ENCODE measurements at places on chromosomes 12 and 14. TPM values are rescaled to one million over a fixed set of nuclear protein-coding genes. Genes with fewer than 3 reads are reported as not detected.

Gene MDGA2
- total RNA-seq = not detected

Gene WSB2
- total RNA-seq = 120 TPM

DNA sequence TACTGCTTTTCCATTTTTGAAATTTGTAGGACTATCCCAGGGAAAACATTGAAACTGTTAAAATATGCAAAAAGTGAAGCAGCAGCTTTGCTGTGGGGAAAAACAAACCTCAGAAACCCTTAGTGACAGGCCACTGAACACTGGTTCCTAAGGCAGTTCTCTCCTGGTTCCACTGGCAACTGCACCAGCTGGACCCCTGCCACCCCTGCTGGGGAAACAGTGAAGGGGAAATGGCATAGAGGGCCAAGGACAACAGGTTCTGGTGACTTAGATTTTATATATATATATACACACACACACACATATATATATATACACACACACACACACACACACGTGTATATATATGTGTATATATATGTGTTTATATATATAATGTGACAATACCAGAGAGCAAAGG is 16.2 kb upstream of the KRT7 start:
- peak; percentile 64 for DNase-seq

Gene MAP3K12
- 32.8 TPM for total RNA-seq

DNA sequence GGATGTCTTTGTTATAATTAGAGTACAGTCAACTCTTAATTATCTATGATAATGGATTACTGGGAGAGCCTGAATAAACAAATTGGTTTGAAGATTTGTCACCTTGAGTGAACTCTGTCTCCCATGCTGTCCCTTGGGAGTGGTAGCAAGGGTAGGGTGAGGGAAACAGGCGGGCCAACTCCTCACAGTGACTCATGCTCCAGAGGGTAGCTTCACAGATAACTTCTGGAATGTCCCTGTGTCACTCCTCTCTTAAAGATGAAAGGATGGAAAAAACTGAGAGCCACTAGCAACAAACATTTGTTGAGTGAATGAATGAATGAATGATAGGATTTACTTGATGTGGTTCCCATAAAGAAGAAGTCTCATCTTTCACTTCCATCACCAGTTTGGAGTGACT is 53.5 kb downstream of the RASSF9 start:
- no peak for DNase-seq

Gene LGR5
- total RNA-seq = not detected

DNA sequence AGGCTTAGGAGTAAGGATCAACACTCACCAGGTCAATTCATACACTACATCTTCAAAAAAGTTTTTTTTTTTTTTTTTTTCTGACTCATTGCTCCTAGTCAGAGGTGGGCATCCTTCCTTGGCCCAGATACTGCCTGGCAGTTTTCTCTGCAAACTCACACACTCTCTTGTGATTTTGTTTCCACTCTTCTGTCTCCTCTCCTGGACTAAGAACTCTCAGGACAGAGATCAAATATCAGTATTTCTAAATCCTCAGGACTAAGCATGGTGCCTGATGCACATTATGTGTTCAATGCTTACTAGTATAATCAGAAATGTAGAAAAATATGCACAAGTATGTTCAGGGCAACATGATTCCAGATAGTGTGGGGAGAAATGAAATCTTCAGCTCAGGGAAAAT is 10.2 kb upstream of the PAH start:
- DNase-seq = no peak

- no peak for DNase-seq
These were observed 32.8 kb downstream of the ABCD2 start for GRCh38 chr12:39586816-39587215.

DNA sequence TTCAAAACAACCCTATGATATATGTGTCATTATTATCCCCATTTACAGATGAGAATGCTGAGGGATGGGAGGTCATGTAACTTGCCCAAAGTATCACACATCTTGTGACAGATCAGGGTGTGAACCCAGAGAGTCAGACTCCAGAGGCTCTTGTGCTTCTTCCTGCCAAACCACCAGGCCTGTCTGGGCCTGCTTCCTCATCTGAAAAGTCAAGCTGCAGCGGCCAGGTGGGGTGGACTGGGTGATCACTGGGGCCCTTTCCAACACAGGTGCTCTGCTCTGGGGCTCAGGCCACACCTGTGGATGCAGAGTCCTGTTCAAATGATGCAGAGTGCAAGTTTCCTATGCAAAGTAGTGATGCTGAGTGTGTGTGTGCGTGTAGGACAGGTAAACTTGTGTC is 26.7 kb downstream of the TSPAN11 start:
- DNase-seq = no peak

DNA sequence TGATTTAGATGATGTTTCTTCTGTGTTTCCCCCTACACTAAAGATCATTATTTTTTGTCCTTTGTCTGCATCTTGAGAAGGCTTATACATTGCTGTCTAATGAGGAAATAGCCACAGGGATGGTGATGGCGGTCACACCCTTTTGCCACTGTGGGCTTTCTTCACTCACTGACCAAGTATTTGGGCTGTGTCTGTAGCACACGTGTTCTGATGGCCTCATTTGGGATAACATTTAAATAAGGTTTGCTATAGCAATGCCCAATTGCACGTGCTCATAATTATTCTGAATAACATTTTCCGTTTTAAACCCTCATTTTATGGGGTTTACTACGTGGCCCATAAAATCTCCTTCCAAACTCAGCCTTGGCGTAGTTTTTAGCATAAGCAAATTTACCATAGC is 230.3 kb upstream of the PRICKLE1 start:
- no peak for DNase-seq

Gene LRRC9
- not detected for total RNA-seq

Gene TAS2R30
- 0.68 TPM for total RNA-seq

DNA sequence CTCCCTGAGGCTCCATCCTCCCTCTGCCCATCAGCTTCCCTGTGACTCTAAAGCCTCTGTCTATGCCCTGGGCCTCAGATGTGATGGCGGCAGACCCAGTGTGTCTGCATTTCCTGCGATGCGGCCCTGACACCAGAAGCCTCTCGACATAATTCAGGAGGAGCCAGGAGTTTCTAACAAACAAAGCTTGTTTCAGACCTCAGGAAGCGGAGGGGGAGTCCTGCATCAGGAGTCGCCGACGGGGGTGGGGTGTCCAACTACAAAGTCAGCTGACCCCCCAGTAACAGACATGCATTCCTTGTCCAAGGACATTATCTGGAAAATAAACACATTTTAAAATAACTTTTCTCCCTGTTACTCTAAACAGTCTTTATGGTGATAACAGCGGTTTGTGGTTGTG is 167.5 kb downstream of the DPF3 start:
- DNase-seq = no peak

- DNase-seq = no peak
These were observed 68.7 kb downstream of the RPAP3 start for GRCh38 chr12:47636908-47637780.

DNA sequence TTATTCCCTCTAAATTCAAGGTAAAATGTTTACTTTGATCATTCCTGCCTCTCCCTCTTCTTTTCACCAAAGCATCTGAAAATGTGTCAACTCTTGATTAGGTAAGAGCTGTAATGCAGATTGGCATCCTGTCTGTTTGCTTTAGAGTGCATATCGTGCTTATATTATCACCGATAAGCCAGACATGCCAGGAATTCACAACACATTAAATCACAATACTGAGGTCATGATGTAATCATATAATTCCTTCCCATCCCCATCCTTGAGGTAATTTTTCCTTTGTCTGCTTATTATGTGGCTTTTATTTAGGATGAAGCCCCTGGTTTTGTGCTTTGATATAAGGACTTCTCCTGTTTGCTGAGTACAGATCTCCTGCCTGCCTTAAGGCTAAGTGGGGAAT is 10.2 kb downstream of the DDX47 start:
- no peak for DNase-seq

GRCh38 chr14:67806246-67806645 is 10.1 kb downstream of the ZFYVE26 start:
- DNase-seq = no peak

Gene FAM181A
- total RNA-seq = not detected

DNA sequence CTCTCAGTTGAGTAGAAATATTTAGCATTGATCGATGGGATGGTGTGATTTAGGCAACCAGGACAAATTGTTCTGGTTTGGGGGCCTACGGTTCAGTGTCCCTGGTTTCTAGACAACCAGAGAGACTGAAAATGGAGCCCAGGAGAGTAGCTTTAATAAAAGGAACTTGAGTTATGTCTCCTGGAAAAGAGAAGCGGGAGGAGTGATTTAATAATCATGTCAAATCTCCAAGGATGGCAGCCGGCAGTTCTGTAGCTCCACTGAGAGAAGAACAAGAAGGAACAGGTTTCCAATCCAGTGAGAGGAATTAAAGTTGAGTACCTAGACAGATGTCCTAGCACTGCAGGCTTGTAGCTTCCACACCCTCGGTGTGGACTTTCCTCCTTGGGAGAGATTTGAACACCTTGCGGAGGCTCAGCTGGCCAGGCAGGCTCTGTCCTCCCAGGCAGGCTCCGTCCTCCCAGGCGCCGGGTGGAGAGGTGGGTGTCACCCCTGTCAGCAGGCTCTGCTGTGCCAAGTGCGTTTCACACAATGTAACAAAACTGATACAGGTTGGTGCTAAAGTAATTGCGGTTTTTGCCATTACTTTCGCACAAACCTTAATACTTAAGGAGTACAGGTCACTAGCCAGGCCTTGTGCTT is 45.9 kb downstream of the SLC6A12 start:
- no peak for DNase-seq

Gene RCOR1
- total RNA-seq = 19.0 TPM

- DNase-seq = no peak
These were observed 42.4 kb downstream of the RALGAPA1 start for GRCh38 chr14:35766700-35767082.

DNA sequence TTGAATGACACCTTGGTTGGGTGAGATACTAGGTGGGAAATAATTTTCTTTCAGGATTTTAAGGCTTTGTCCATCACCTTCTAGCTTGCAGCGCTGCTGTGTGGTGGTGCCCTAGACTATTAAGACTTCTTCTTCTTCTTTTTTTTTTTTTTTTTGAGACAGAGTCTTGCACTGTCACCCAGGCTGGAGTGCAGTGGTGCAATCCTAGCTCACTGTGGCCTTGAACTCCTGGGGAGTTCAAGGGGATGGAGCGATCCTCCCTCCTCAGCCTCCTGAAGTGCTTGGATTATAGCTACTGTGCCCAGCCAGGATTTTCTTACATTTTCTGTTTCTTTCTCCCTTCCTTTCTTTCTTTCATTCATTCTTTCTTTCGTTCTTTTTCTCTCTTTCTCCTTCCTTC is 10.3 kb upstream of the MTA1 start:
- no peak for DNase-seq

- no peak for DNase-seq
These were observed 661.8 kb downstream of the DIO2 start for GRCh38 chr14:79549515-79549914.

DNA sequence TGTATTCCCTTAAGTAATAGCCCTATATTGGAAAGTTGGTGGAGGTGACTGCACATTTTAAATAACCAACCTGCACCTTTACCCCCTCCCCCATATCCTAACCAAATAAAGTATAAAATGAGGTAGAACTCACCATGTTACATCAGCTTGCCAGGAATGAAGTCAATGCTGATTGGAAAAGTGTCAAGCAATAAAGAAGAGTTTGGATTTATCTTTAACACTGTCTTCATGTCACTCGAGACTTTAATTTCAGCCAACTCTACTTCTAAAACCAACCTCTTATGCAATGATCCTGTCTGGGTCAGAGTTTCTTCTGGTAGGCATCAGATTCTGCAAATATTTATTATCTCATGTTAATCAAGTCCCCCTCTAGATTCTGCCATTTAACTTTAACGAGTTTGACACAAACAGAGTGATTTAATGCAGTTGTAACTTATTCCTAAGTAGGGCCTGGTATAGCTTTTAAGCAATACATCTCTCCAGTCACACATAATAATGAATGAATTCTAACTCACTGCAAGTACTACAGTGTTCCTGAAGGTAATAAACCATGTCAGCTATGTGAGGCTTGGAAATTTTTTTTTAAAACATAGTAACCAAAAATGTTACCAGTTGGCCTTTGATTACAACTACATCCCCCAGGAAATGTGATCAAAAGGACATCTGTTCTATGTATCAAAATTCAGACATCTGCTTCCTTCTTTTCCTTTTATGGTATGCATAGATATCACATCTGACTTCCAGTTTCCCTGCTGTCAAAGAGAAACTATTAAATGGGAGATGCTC is 98.7 kb downstream of the ERGIC2 start:
- no peak for DNase-seq

DNA sequence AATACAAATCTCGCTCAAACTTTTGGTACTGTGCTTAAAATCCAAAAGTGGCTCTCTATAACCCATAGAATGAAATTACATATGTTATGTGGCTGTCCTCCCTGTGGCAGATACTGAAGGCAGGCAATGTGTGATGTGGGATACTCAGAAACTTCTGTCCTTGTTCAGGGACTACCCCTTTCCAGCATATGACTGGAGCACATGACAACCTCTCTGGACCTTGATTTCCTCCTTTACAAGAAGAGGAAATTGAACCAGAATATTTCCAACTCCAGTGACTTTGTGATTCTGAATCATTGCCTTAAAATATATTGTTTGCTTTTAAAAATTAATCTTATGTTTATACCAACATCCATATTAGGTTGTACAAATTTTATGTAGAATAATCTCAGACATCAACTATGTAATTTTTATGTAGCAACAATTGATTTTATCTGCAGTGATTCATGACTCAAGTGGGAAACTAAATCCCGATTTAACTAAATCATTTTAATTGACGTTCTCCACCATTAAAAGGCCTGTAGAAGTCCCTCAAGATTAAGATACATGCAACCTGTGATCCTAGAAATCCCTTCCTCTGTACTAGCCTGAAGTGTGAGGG is 162.4 kb downstream of the AKAP6 start:
- no peak for DNase-seq

Gene ARHGAP9
- total RNA-seq = 0.18 TPM
